A549 treated with dexamethasone at 1 μM for 4 hours (cell line): ENCODE measurements at places on chromosomes 2 and 18. TPM values are rescaled to one million over a fixed set of nuclear protein-coding genes. Genes with fewer than 3 reads are reported as not detected.

CD226 gene
- total RNA-seq = 0.07 to 0.21 TPM (median 0.17 TPM) in 5 replicates

TUBA4B gene
- 0.12 to 0.20 TPM (median 0.16 TPM) in 3 of 5 replicates, not detected in the others for total RNA-seq

CHST9 gene
- total RNA-seq = 0.01 TPM in 1 of 5 replicates, not detected in the others

KCNG2 gene
- not detected in 5 replicates for total RNA-seq

CYTIP gene
- 0.04 to 0.25 TPM (median 0.05 TPM) in 3 of 5 replicates, not detected in the others for total RNA-seq

KLHL30 gene
- total RNA-seq = 0.15 to 0.27 TPM (median 0.21 TPM) in 5 replicates

NBEAL1 gene
- total RNA-seq = 3.0 to 5.5 TPM (median 3.8 TPM) in 5 replicates

COPS7B gene
- total RNA-seq = 33.3 to 41.1 TPM (median 39.3 TPM) in 5 replicates

IL1RL2 gene
- 0.04 to 0.08 TPM (median 0.06 TPM) in 3 of 5 replicates, not detected in the others for total RNA-seq

ANKRD30B gene
- total RNA-seq = not detected in 5 replicates

LYPD1 gene
- total RNA-seq = 12.9 to 22.5 TPM (median 16.1 TPM) in 5 replicates

CKAP2L gene
- total RNA-seq = 12.4 to 16.9 TPM (median 16.7 TPM) in 5 replicates

SLC9A2 gene
- 2.4 to 3.8 TPM (median 3.6 TPM) in 5 replicates for total RNA-seq

LOXHD1 gene
- total RNA-seq = not detected in 5 replicates

LRRC30 gene
- total RNA-seq = not detected in 5 replicates

HSBP1L1 gene
- total RNA-seq = 9.7 to 13.3 TPM (median 11.6 TPM) in 5 replicates

FAM98A gene
- total RNA-seq = 70.8 to 89.5 TPM (median 76.6 TPM) in 5 replicates

COL3A1 gene
- total RNA-seq = 0.12 to 0.27 TPM (median 0.21 TPM) in 5 replicates

AQP12A gene
- total RNA-seq = not detected in 5 replicates

ERBB4 gene
- not detected in 5 replicates for total RNA-seq

CHRNG gene
- total RNA-seq = not detected in 5 replicates

MBOAT2 gene
- 52.7 to 84.7 TPM (median 82.1 TPM) in 5 replicates for total RNA-seq

MRPL53 gene
- 108 to 154 TPM (median 133 TPM) in 5 replicates for total RNA-seq

ANKRD29 gene
- total RNA-seq = 11.8 to 20.6 TPM (median 17.8 TPM) in 5 replicates
